ENCODE measurements at places on chromosomes 4 and X.

- DNase-seq, result no peak
These were observed 248.7 kb downstream of the FMR1NB start for GRCh38 chrX:148229801-148230303.

GRCh38 chrX:150771116-150771515 lies 77.9 kb downstream of the MTMR1 start:
- DNase-seq, result no peak

DNA sequence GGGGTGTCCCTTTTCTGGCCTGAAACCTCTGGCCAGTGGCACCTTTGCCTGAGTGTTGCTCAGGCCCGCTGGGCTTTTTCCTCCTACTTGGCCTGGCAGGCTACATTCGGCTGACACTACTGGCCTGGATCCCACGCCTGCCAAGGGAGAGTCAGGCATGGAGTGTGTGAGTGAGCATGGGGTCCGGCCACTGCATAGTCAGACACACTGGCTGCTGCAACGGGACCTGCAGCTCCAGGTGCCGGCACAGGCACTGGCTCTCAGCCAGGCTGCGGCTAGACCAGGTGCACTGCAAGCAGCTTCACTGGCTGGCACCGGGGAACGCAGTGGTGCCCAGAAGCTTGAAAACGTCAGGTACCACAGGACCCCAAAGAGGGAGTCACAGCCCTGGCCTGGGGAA lies 434.9 kb downstream of the ARHGAP24 start:
- DNase-seq, result no peak

GRCh38 chr4:84220990-84221389 lies 278.1 kb downstream of the NKX6-1 start:
- DNase-seq, result no peak

DNA sequence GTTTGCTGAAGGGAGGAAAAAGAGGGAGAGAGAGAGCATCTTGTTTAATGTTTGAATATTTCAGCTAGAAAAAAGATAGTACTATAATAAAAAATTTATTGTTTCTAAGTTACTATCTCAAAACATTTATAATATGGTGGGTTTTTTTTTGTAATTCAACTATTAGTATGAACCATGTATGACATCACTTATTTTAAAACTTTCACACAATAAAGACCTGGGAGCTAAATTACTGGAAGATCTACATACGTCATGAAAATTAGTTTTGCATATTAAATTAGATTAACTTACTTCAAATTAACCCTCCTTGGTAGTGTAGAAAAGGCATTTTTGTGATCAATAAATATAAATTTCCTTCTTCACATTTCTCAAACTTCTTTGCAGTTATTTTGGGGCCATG lies 432.0 kb upstream of the SLIT2 start:
- DNase-seq, result no peak

DNA sequence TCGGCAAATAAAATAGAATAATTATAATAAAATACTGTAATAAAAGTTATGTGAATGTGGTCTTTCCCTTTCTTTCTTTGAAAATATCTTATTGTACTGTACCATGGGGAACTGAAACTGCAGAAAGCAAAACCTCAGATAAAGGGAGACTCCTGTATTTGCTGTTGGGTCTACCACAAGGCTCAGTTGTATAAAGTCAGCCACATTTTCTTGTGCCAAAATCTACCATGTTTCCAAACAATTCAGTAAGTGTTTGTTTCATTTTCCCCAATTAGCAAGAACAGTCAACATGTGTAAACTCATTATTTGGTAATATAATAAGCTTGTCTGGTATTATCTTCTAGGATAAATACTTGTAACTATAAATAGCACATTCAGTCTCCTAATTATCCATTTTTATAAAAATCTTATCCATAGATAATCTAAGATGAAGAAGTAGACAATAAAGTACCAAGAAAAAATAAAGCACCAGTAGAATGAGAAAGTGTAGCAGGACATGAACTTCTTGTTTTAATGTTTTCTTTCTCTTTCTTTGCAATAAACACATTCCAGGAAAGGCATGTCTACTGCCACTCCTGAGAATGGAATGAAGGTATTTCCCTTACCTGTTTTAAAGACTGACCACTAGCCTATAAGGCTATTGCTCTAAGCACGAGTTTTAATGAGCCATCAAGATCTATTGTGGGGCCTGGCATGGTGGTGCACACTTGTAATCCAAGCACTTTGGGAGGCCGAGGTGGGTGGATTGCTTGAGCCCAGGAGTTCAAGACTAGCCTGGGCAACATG lies 15.0 kb upstream of the OTUD4 start:
- no peak for DNase-seq

GRCh38 chr4:90641861-90642599 lies 514.8 kb downstream of the CCSER1 start:
- DNase-seq, result no peak

DNA sequence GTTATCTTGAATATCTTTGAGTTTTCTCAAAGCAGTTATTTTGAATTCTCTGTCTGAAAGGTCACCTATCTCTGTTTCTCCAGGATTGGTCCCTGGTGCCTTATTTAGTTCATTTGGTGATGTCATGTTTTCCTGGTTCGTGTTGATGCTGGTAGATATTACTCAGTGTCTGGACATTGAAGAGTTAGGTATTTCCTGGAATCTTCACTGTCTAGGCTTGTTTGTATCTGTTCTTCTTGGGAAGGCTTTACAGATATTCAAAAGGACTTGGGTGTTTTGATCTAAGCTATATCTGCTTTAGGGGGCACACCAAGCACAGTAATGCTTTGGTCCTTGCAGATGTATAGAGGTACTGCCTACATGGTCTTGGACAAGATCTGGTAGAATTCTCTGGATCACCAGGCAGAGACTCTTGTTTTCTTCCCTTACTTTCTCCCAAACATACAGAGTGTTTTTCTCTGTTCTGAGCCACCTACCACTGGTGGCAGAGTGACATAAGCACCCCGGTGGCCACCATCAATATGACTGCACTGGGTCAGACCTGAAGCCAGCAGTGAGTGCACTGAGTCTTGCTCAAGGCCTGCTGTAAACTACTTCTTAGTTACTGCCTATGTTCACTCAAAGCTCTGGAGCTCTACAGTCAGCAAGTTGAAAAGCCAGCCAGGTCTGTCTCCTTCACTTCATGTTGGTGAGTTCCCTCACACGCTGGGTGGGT lies 193.5 kb upstream of the AMOT start:
- DNase-seq, result no peak

DNA sequence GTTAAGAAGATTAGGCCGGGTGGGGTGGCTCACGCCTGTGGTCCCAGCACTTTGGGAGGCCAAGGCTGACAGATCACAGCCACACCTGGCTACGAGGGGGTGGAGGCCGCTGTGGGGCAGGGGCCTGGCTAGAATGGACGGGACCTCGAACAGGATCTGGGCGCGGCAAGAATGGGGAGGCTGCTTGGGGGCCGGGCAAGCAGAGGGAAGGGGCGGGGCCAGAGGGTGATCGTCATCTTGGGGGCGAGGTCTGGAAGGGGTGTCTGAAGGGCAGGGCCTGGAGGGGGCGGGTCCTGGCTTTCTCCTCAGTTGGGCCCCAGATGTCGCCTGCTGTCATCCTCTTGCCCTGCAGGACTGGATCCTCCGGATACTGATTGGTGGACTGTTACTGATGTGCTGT lies 57.3 kb upstream of the ENPEP start:
- DNase-seq, result no peak

GRCh38 chr4:182432819-182433218 lies 189.6 kb downstream of the TENM3 start:
- DNase-seq, result no peak

DNA sequence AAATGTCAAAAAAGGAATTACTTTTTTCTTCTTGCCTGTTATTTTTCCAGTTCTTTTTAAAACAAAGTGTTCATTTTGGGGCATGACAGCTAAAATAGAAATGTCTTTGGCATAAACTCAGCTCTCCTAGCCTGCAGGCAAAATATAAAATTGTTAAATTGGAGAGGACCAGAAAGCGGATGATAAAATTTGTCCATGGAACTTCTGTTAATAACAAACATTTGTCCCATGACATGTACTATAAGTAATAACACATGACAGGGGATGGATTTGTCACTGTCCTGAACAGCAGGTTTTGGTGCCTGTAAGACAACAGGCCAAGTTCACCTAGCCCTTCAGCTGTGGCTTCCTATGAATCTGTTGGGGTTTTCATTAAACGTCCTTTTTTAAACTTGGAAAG lies 184.0 kb upstream of the TTC29 start:
- no peak for DNase-seq

DNA sequence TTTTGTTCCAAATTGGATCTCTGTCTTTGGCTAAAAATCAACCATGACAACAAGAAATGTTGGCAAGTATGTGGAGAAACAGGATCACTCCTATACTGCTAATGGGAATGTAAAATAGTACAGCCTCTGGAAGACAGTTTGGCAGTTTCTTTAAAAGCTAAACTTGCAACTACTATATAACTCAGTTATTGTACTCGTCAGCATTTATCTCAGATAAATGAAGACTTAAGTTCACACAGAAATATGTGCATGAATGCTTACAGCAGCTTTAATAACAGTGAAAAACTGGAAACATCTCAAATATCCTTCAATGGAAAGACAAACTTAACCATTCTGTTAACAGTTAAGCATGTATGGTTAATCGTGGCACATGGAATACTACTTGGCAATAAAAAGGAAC lies 15.4 kb upstream of the HAND2 start:
- DNase-seq, result no peak

DNA sequence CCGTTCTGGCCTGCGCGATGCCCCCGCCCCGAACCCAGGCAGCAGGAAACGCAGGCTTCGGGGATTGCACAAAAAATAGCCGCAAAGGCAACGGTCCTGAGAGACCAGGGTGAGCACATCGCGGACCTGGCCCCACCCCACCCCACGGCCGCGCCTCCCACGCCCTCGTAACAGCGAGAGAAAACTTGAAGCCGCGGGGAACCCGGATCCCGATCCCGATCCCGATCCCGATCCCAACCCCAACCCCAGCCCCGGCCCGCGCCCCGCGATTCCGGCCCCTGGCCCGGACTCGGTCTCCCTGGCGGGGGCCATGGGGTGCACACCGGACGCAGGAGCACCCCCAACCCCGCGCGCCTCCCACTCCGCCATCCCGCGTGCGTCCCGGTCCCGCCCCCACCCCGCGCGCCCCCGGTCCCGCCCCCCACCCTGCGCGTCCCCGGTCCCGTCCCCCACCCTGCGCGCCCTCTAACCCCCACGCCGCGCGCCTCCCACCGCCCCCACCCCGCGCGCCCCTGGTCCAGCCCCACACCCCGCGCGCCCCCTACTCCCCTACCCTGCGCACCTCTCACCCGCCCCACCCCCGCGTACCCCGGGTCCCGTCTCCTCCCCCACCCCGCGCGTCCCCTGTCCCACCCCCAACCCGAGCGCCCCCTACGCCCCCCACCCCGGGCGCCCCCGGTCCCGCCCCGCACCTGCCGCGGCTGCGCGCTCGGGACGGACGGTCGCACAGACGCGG lies 29.0 kb downstream of the NOP14 start:
- DNase-seq, result no peak

DNA sequence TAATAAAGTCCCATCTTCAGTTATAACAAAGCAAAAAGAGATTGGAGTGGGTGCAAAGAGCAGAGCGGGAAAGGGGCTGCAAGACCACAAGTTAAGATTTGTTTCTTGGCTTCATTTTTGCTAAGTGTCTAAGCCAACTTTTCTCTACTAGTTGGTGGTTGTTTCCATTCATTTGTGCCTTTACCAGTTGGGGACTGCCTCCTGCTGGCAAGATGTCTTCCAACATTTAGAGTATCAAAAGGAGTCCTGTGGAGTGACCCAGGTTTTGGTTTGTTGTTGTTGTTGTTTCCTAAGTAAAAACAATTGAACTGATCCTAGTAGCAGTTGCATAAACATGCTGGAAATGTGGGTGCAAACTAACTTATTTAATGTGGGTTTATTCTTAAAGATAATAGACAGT lies 121.1 kb downstream of the SPATA18 start:
- DNase-seq, result no peak

DNA sequence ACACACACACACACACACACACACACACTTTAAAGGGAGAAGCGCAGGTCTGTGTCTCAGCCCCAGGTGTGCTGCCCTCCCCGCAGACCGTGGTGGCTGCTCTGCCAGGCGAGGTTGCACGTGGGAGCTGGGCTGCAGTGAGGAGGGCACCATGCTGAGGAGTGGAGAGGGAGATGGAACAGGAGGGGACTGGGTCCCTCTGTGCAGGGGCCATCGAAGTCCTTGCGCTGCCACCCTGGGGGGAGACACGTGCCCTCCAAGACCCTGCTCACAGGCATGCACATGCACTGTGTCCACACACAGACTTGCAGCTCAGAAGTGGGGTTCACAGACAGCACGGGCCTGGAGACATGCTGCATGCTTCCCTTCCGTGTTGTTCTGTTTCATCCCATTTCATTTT lies 65.5 kb upstream of the HGFAC start:
- no peak for DNase-seq

DNA sequence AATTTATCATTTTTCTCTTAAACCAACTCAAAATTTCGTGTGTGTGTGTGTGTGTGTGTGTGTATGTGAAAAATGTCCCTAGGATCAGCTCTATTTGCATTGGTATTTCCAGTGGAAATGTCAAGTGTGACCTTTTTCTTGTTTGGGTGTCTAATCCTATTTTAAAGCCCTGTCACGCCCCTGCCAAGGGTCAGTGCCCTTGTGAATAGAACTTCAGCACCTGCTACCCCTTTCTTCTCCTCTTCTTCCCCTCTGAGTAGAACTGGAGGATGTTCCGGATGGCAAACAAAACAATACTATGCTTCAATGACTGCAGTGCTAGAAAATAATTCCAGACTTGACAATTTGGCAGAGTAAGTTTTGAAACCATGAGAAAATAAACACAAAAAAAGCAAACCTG lies 67.3 kb downstream of the SPRY1 start:
- DNase-seq, result no peak

DNA sequence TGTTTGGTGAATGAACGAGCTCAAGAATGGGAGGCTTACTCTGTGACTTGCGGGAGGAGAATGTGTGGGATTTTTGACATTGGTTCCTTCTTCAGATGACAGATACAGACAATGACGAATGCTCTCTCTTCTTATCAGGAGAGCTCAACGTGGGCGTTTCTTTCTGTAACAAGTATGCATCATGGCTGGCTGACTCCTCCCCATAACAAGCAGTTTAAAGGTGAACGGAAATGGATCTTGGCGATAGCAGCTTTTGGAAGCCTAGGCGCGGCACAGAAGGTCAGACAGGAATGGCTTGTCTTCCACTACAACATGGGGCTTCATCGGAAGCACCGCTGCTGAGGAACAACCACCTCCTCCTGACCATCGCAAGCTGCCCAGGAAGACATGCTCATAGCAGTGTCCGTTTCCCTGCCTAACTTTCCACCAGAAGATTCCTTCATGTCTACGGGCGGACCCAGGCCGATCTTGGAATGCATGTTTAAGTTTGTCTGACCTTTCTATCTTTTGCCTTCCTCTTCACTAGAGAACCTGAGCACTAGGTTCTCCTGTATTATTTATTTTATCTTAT lies 18.3 kb upstream of the ACSL1 start:
- no peak for DNase-seq

- no peak for DNase-seq
These were observed 8.4 kb downstream of the ARX start for GRCh38 chrX:25007059-25008053.
